Left lung (tissue), 14 donors: ENCODE measurements at places on chromosomes 3 and 15. TPM values are rescaled to one million over a fixed set of nuclear protein-coding genes. Genes with fewer than 3 reads are reported as not detected.

GRCh38 chr3:107514453-107514852 is 8.3 kb upstream of the BBX start:
- DNase-seq: no peak

DNA sequence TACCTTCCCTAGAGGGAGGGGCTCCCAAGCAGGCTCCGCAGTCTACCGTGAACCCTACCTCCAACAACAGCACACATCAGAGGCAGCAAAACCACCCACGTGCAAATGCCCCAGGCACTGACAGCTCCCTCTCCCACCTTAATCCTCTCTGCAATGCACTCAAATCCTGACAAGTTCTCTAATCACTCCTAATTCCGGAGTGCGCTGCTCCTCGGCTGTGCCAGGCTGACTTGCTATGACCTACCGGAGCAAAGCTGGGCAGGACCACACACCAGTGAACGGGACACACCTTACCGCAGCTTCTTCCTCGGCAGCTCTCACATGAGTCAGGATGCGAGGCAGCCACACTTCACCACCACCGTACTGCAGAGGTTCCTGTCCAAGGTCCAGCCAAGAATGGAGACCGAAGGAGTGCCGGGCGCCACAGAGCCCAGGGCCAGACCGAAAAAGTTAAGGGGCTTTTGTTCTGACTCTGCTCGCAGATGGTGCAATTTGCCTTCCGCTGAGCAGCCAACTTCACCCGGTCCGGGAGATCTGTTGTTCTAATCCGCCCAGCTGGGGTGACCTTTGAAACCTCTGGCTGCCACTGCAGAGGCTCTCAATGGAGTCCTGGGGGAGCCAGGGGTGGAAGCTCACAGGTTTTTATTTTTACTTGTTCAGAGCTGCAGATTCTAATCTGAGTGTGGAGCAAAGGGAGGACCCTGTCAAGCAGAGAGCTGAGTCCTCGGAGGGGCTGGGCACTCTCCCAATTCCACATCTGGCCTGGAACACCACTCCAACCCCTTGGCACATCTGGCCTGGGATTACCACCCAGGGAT is 84.4 kb downstream of the MYLK start:
- DNase-seq: peak; percentile 39

GRCh38 chr3:106033654-106034053 is 164.8 kb upstream of the CBLB start:
- DNase-seq: no peak

GRCh38 chr3:101148001-101148400 is 154.8 kb upstream of the ABI3BP start:
- no peak for DNase-seq

- no peak for DNase-seq
Measured at GRCh38 chr15:31271711-31272557, 54.7 kb upstream of the KLF13 start.

DNA sequence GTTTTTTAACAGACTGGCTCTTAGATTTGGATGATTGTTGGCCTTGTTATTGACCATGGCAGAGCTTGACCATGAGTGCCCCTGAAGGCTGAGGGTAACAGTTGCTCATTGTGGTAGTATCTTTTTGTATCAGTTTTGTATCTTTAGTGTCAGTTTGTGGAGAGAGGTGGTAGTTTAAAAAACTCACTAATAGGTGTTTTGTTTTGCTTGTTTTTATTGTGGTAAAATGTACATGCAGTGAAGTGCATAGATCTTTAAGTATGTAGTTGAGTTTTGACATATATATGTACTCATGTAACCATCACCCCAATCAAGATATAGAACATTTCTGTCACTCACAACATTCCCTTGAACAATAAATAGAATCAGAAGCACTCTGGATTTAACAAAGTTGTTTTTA is 9.8 kb downstream of the GMPS start:
- no peak for DNase-seq

- DNase-seq: no peak
Measured at GRCh38 chr3:23888617-23889228, 28.1 kb downstream of the NKIRAS1 start.

DNA sequence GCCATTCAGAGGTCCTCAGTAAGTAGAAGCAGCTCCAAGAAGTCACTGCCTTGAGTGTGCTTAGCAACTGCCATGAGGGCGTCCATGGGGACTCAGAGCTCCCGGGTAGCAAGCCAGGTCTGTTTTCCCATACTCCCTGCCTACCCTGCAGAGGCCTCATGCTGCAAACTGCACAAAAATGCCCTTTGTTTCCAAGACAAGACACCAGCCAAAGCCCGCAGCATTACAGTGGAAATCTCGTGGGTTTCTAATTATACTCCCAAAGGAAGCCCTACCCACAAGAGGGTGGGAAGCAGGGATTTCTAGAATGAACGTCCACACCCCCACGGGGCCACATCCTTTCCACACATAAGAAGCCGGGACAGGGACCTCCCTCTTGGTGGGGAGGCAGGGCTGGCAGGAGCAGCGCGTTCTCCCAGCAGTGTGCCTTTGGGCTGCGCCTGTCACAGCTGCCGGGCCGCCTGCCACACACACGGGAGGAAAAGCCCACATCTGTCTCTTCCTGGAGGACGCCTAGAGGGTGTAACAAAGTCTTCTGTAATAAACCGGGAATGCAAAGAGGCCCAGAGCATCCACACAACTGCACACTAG is 31.1 kb downstream of the FAM174B start:
- DNase-seq: peak; percentile 63

GRCh38 chr3:139202226-139202958 is 141.4 kb upstream of the MRPS22 start:
- DNase-seq: no peak

DNA sequence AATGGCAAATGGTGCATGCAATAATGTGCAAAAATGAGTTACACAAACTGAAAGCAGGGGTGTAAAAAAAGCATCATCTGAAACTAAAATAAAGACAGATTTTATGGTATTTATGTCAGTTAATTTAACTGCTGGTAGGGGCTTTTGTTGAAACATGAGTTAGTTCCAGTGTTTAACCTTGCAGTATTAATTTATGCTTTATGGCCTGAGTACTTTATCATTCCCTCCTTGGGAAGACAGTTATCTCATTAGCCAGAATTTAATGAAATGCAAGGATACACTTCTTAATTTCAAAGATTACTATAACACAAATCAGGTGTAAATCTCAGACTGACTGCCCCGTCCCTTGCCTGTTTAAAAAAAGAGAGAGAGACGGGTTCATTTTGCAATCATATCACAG is 240.1 kb upstream of the MEIS2 start:
- DNase-seq: no peak

Gene TLR9
- total RNA-seq: 1.5 TPM

Gene CHRD
- total RNA-seq: 5.6 TPM

Gene SHC4
- total RNA-seq: 0.47 TPM

Gene IVD
- total RNA-seq: 61.9 TPM

Gene PRSS50
- 0.24 TPM for total RNA-seq

Gene JMJD7
- total RNA-seq: 19.5 TPM

Gene LIPC
- total RNA-seq: 0.76 TPM

Gene IGSF10
- 24.8 TPM for total RNA-seq
